Activated CD4-positive, alpha-beta T cell treated with anti-CD3 and anti-CD28 coated beads, Interleukin-2, amount 10 ng/mL, durations not matched to agents 7 days and 5 days (primary cell): ENCODE measurements at places on chromosomes 1 and 21. TPM values are rescaled to one million over a fixed set of nuclear protein-coding genes. Genes with fewer than 3 reads are reported as not detected.

The CCDC24 gene
- 0.71 TPM for total RNA-seq

The MEGF6 gene
- total RNA-seq, result 26.6 TPM

DNA sequence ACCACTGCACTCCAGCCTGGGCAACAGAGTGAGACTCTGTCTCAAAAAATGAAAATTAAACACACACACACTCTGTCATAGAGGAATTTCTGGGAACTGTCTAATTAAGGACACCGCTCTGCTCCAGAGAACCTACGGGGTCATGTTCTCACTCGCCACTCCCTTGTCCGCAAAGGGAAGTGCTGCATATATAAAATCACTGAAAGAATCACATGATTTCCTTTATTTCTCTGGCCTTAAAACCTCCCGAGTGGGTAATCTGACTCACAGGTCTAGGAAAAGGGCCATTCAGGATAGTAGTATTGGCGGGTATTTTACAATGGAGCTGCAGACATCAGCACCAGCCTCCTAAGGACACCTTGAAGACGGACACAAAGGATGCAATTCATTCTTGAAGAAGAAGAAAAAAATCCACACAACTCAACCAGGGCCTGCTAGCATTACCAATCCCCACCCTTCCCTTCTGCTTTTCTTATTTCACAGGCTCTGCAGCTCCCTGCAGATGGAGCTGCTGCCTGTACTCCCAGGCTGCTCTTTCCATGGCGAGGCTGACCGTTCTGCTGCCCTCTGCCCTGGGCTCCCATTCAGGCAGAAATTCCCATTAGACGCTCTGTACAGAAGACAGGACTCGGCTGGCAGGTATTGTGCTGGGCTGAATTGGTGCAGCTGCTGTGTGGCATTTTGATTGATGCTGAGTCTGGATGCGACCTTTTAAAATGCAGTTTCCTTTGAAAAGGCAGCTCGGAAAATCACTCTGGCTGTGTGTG, 53.3 kb upstream of the FAM89A start:
- no peak for DNase-seq
- H3K27ac ChIP-seq, result no peak overlapping the region

GRCh38 chr1:231515748-231516147, 12.7 kb upstream of the TSNAX start:
- no peaks in the 10 kb centered on the region for H3K4me1 ChIP-seq
- H3K4me3 ChIP-seq, result no peak overlapping the region
- H3K27me3 ChIP-seq, result peaks cover 10% of the 10 kb centered on the region

GRCh38 chr1:209633335-209633997, 18.8 kb downstream of the LAMB3 start:
- no peak for DNase-seq
- H3K27me3 ChIP-seq, result no peaks in the 10 kb centered on the region
- H3K36me3 ChIP-seq, result no peaks in the 10 kb centered on the region
- H3K4me1 ChIP-seq, result peaks cover 9% of the 10 kb centered on the region
- H3K27ac ChIP-seq, result no peak overlapping the region

The EXO1 gene
- total RNA-seq, result 41.3 TPM

The ARHGAP30 gene
- total RNA-seq, result 244 TPM

- H3K4me3 ChIP-seq, result no peak overlapping the region
- H3K27ac ChIP-seq, result no peak overlapping the region
- no peaks in the 10 kb centered on the region for H3K4me1 ChIP-seq
- peaks cover 9% of the 10 kb centered on the region for H3K27me3 ChIP-seq
- no peak for DNase-seq
Observed at GRCh38 chr1:66476774-66477173, 57.2 kb upstream of the SGIP1 start.

- H3K4me3 ChIP-seq, result no peak overlapping the region
- H3K27me3 ChIP-seq, result no peaks in the 10 kb centered on the region
- peaks cover 51% of the 10 kb centered on the region for H3K4me1 ChIP-seq
- H3K27ac ChIP-seq, result peak overlapping the region; percentile 7
- H3K36me3 ChIP-seq, result peaks cover 9% of the 10 kb centered on the region
- peak; percentile 76 for DNase-seq
Observed at GRCh38 chr1:206725109-206725963, 40.6 kb downstream of the MAPKAPK2 start.

- no peak overlapping the region for H3K27ac ChIP-seq
- H3K4me1 ChIP-seq, result no peaks in the 10 kb centered on the region
- no peak for DNase-seq
- no peak overlapping the region for H3K4me3 ChIP-seq
- H3K27me3 ChIP-seq, result peaks cover 27% of the 10 kb centered on the region
- no peaks in the 10 kb centered on the region for H3K36me3 ChIP-seq
Observed at GRCh38 chr1:22340066-22340465, 111.6 kb upstream of the ZBTB40 start.

- H3K27me3 ChIP-seq, result peaks cover 3% of the 10 kb centered on the region
- H3K4me1 ChIP-seq, result peaks cover 20% of the 10 kb centered on the region
Observed at GRCh38 chr1:211511030-211511700, 19.2 kb upstream of the RD3 start.

The TAL1 gene
- not detected for total RNA-seq

DNA sequence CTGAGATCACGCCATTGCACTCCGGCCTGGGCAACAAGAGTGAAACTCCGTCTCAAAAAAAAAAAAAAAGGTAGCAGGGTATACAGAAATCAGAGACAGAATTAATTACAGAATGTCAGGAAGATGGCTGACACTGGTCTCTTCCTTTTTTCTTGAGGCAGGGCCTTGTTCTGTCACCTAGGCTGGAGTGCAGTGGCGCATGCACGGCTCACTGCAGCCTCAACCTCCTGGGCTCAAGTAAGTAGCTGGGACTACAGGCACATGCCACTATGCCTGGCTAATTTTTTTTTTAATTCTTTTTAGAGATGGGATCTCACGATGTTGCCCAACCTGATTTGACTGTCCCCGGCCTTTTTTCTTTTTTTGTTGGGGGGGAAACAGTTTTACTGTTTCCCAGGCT, 16.4 kb downstream of the RNU5D-1 start:
- DNase-seq, result no peak
- peak overlapping the region; percentile 76 for H3K27ac ChIP-seq
- no peak overlapping the region for H3K4me3 ChIP-seq
- H3K4me1 ChIP-seq, result peaks cover 44% of the 10 kb centered on the region
- no peaks in the 10 kb centered on the region for H3K36me3 ChIP-seq

The PCP4 gene
- not detected for total RNA-seq

The ADAMTS4 gene
- 1.3 TPM for total RNA-seq

- peaks cover 3% of the 10 kb centered on the region for H3K36me3 ChIP-seq
- no peak overlapping the region for H3K27ac ChIP-seq
- no peak overlapping the region for H3K4me3 ChIP-seq
- no peaks in the 10 kb centered on the region for H3K27me3 ChIP-seq
- peaks cover 55% of the 10 kb centered on the region for H3K4me1 ChIP-seq
Observed at GRCh38 chr1:8473121-8473875, 155.4 kb downstream of the SLC45A1 start.

- no peaks in the 10 kb centered on the region for H3K27me3 ChIP-seq
- no peak for DNase-seq
- no peaks in the 10 kb centered on the region for H3K4me1 ChIP-seq
- H3K36me3 ChIP-seq, result no peaks in the 10 kb centered on the region
- H3K4me3 ChIP-seq, result no peak overlapping the region
Observed at GRCh38 chr21:46124083-46124925, 26.4 kb downstream of the COL6A2 start.

The HFM1 gene
- total RNA-seq, result not detected

DNA sequence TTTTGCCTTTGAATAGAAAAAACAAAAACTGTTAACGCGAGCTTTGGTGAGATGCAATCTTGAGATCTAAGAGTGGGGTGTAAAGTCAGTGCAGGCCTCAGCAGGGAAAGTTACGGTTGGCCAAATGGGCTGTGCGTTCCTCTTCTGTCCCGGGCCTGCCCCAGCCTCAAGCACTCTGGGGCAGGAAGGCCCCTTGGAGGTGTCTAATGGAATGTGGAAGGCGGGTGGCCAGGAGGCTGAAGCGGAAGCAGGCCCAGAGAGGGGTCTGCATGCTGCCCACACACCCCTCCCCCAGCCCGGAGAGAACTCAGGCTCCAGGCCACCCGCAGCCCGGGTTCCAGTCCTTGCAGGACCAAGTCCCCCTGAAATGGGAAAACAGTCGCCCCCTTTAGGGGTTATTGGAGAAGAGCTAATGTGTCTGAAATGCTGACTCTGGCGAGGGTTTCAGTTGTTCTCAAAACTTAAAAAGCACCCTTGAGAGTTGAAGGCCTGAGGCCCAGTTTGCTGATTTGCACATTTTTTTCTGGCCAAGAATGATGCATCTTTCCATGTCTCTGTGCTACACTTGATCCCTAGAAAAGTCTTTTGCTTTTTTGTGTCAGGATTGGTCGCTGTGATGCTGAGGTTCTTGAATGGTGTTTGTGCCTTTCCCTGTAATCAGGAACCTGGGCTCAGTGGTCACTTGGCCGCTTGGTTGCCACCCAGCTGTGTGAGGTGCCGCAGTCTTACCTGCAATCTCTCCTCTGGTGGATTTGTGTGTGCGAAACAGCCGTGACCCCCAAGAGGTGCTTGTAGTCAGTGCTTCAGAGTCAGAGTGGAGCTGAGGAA, 2.0 kb downstream of the COL18A1 start:
- peaks cover 1% of the 10 kb centered on the region for H3K36me3 ChIP-seq
- DNase-seq, result no peak
- H3K4me1 ChIP-seq, result peaks cover 7% of the 10 kb centered on the region
- peak overlapping the region; percentile 11 for H3K4me3 ChIP-seq
- peak overlapping the region; percentile 38 for H3K27ac ChIP-seq
- peaks cover 38% of the 10 kb centered on the region for H3K27me3 ChIP-seq

- no peak overlapping the region for H3K4me3 ChIP-seq
- H3K4me1 ChIP-seq, result peaks cover 5% of the 10 kb centered on the region
- H3K36me3 ChIP-seq, result peaks cover 97% of the 10 kb centered on the region
- H3K27ac ChIP-seq, result no peak overlapping the region
- H3K27me3 ChIP-seq, result no peaks in the 10 kb centered on the region
Observed at GRCh38 chr1:247198781-247199180, 27.0 kb upstream of the ZNF124 start.

The RCAN1 gene
- 8.2 TPM for total RNA-seq

DNA sequence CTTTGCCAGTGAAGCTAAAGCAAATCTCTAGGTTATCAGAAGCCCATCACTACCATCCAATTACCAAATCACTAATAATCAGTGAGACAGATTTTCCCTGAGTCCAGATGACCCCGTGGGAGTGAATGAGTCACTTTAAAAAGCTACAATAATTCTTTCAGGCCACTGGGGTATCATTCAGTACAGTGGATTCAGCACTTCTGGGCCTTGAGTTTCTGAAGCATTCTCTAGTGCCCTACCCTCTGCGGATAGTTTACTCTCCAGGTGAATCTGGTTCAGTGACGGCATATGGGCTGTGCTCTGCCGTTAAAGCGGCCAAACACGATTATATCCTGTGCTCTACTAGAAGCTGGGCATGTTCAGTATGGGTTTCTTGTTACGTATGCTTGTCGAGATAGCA, 26.1 kb downstream of the NR5A2 start:
- H3K4me3 ChIP-seq, result no peak overlapping the region
- peaks cover 37% of the 10 kb centered on the region for H3K27me3 ChIP-seq
- DNase-seq, result no peak
- H3K4me1 ChIP-seq, result no peaks in the 10 kb centered on the region
- no peak overlapping the region for H3K27ac ChIP-seq

DNA sequence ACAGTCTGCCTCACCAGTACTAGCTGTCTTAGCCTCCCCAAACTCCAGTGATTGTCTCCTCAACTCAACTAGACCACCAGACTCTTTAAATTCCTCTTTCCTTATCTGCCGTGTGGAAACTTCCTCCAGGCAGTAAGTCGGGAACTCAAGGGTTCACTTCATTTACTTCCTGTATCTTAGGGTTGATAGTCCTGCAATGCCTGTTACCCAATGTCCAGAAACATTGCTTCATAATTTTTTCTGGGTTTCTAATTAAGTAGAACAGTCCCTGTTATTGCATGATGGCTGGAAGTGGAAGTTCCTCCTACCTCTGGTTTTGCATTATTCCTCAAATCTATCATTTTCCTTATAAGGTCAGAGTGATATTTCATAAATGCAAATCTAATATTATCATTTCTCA, 60.8 kb upstream of the RNF11 start:
- H3K27ac ChIP-seq, result no peak overlapping the region
- no peak for DNase-seq
- H3K27me3 ChIP-seq, result peaks cover 30% of the 10 kb centered on the region
- no peaks in the 10 kb centered on the region for H3K4me1 ChIP-seq
- H3K4me3 ChIP-seq, result no peak overlapping the region

- H3K4me1 ChIP-seq, result no peaks in the 10 kb centered on the region
- H3K36me3 ChIP-seq, result no peaks in the 10 kb centered on the region
- DNase-seq, result no peak
- H3K4me3 ChIP-seq, result no peak overlapping the region
- H3K27ac ChIP-seq, result no peak overlapping the region
Observed at GRCh38 chr1:22257290-22258275, 114.7 kb upstream of the WNT4 start.

GRCh38 chr1:239308701-239309333, 77.6 kb upstream of the CHRM3 start:
- no peak overlapping the region for H3K4me3 ChIP-seq
- H3K4me1 ChIP-seq, result no peaks in the 10 kb centered on the region
- no peaks in the 10 kb centered on the region for H3K36me3 ChIP-seq
- peak; percentile 38 for DNase-seq

The CFAP107 gene
- not detected for total RNA-seq

DNA sequence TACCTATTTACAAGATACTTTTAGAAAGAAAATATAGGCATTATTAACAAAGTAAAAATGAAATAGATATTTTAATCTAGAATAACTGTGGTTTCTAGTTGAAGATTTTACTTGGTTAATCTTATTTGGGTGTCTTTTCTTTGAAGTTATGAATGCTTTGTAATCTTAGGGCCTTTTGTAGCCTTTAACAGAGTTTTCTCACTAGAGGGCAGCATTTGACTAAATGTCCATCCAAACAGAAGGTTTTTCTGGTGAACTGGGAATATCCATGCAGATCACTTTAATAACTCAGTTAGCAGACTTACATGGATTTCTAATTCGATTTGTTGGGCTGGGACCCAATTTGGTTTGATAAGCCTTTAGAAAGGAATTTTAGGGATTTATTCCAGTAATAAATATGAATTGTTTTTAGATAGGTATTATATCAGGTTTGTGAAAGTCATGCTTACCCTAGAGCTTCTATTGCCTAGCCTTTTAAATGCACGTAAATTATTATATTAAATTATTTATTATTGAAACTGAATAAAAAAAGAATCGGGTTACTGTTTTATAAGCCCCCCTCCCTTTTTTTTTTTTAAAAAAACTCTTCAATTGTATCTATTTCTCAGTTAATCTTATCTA, 119.7 kb downstream of the ZNF326 start:
- no peak for DNase-seq
- H3K27me3 ChIP-seq, result peaks cover 26% of the 10 kb centered on the region
- no peaks in the 10 kb centered on the region for H3K4me1 ChIP-seq
- no peak overlapping the region for H3K27ac ChIP-seq

The LRRIQ3 gene
- total RNA-seq, result 1.3 TPM
